Activated naive CD8-positive, alpha-beta T cell treated with anti-CD3 and anti-CD28 coated beads, Interleukin-2, amount 50 U/mL, for 16 hours (primary cell): ENCODE measurements at places on chromosomes 4 and X.

- DNase-seq, result no peak
Measured at GRCh38 chr4:15375667-15376066, 52.2 kb upstream of the C1QTNF7 start.

- no peak for DNase-seq
Measured at GRCh38 chr4:73309211-73309610, 50.6 kb upstream of the ANKRD17 start.

- DNase-seq, result no peak
Measured at GRCh38 chrX:108268434-108269080, 169.7 kb downstream of the COL4A6 start.

DNA sequence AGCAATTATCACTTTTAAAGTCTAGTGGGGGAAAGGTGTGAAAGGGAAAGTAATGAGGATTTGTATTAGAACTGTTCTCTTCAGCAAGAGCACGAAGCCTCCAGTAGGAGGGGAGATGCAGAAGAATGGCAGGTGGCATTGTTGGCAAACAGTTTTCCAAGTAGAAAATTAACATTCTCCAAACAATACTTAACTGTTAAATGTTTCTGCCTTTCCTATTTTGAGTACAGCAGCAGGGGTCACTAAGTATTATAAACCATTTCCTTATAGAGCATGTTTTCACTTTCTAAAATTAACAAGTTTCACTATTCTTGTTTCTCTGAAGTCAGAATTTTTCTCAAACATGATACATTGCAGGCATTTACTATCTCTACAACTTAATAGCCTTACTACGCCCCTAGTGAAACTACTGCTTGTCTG is 58.7 kb downstream of the LEF1 start:
- DNase-seq, result no peak

DNA sequence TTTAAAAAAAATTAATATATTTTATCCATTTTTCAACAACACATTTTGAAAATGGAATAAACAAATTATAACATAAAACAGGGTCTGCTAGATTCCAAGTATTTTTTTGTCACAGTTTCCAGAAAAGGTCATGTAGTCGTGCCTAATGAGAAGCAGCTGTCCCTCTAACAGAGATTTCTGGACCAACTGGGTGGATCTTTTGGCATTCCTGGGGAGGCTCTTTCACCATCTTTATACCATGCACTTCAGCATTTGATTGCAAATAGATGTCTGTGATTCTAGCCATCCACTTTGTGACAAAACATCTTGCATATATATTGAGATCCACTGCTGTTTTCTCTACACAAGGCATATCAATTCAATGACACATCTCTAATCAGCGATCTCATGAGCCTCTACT is 210.7 kb upstream of the LDB2 start:
- no peak for DNase-seq

DNA sequence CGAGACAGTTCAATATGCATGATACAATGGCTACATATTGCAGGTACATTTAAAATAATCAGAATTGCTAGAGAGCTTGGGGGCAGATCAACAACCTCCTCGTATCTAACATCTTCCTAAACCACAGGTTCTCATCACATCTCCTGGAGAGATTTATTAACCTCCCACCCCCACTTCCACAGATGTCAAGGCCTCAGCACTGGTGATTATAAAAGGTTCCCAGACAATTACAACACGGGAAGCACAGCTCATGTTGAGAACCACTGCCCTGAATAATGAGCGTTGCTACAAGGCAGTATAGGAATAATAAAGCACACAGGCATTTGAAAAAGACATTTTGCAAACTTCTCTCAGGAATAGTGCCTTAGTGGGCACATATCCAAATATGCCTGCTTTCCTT is 42.8 kb downstream of the ELOVL6 start:
- no peak for DNase-seq

- no peak for DNase-seq
Measured at GRCh38 chr4:6885953-6886557, 23.6 kb upstream of the TBC1D14 start.

DNA sequence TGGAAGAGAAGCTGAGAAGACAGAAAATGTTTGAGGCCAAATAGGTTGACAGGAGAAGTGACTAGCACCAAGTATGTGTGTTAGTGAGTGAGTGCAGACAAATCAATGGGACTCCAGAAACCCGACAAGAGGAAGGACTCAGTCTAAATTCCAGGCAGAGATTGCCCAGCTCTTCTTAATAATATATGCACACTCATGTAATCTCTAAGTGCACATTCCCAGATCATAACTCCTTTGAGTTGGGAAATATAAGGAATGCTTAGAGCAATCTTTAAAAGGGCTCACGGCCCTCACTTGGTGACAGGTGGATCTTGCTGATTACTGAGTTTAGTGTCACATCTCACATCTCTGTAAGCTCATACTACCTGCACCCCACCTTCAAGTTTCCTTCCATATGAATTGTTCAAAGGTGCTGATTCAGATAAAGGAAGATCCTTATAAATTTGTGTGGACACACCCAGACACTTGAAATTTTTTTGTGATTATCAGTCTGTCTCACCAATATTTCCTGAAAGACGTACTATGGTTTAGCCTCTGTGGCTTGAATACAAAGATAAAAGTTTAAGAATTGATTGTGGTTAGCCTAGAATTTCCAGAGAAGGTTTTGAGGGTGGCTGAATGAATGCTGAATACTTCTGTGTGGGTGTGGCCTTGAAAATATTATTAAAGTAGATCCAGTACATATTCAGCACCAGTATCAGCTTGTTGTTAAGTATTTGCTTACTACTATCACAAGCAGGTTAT is 205.1 kb upstream of the UGT8 start:
- no peak for DNase-seq

GRCh38 chrX:35016051-35016450 is 73.5 kb downstream of the FAM47B start:
- no peak for DNase-seq

DNA sequence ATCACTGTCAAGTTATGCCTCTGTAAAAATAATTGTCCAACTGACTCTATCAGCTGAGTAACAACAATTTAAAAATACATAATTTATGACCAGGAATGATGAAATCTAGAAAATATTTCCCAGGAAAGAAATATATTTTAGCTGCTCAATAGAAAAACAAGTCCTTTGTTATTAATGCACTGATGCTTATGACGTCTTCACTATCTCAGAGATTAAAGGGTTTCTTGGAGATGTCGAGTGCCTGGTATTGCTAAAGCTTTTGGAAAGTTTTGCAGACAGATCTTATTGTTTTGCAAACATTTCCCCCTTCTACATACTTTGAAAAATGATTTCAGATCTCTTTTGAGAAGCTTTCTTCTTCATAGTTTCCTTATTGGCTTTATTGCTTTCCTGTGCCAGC is 154.6 kb upstream of the RPS6KA3 start:
- no peak for DNase-seq

- no peak for DNase-seq
Measured at GRCh38 chr4:23911675-23912455, 22.0 kb upstream of the PPARGC1A start.

- no peak for DNase-seq
Measured at GRCh38 chr4:153223930-153224329, 19.7 kb downstream of the TRIM2 start.

DNA sequence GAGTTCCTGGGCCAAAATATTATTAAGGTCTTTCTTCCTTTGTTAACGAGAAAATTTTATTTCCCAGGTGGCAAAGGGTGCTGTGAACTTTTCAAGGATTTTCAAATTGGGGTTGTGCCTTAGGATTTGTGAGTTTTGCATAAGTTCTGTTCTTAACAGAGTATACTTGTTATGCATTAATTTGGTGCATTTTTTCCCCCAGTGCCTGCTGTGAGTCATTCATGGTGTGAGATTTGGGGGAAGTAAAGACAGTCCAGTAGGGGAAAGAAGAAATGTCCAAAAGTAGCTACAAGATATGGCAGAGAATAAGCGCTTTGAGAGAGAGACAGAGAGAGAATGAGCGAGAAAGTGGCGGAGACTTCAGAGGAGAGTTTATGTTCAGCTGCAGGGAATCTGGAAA is 239.2 kb downstream of the ARHGAP10 start:
- no peak for DNase-seq

- no peak for DNase-seq
Measured at GRCh38 chr4:172061204-172061603, 248.0 kb downstream of the GALNTL6 start.

GRCh38 chrX:9657590-9658256 is 107.9 kb downstream of the GPR143 start:
- DNase-seq, result no peak

GRCh38 chrX:154731184-154731583 is 19.7 kb downstream of the GAB3 start:
- no peak for DNase-seq

GRCh38 chrX:94937491-94937890 is 1263.5 kb downstream of the FAM133A start:
- DNase-seq, result no peak

GRCh38 chr4:101540336-101540735 is 193.0 kb upstream of the PPP3CA start:
- DNase-seq, result no peak

DNA sequence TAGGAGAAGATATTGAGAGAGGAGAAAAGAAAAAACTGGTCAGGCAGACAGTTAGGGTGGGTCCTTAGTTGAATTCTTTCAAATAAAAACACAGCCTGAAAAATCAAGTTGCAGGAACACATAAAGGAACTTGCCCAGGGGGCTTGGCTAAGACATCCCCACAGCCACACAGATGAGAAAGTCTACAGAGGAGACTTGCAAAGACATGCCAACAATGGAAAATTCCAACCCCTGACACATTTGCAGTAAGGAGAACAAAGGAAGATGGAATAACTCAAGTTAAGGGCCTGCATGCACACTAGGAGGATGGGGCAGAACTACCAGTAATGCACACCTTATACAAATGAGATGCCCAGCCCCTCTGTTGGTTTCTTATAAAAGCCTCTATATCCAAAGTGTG is 197.6 kb downstream of the CPXCR1 start:
- DNase-seq, result no peak

- DNase-seq, result no peak
Measured at GRCh38 chr4:97330917-97331316, 812.4 kb downstream of the STPG2 start.

GRCh38 chr4:148288448-148288847 is 153.8 kb downstream of the NR3C2 start:
- no peak for DNase-seq

DNA sequence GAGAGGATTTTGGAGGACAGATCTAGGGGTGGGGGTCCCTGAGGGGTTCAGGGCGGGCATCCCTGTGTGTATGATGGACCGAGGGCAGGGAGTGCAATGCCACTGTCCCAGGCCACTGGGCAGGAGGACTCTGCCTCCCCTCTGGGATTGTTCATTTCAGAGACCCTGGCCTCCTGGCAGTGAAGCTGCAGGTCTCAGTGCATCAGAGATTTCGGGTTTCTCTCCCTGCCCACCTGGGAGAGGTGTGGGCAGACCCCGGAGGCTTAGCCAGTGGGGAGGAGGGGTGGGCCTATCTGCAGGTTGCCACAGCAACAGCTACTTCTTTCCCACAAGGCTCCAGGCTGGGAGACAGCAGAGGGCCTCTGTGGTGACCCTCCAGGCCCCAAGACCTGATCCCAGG is 80.1 kb upstream of the LRPAP1 start:
- no peak for DNase-seq
